ENCODE measurements at places on chromosomes 6 and 20. TPM values are rescaled to one million over a fixed set of nuclear protein-coding genes. Genes with fewer than 3 reads are reported as not detected.
A peak's percentile ranks its signal among the peaks of the same experiment; 100 is the strongest.

DNA sequence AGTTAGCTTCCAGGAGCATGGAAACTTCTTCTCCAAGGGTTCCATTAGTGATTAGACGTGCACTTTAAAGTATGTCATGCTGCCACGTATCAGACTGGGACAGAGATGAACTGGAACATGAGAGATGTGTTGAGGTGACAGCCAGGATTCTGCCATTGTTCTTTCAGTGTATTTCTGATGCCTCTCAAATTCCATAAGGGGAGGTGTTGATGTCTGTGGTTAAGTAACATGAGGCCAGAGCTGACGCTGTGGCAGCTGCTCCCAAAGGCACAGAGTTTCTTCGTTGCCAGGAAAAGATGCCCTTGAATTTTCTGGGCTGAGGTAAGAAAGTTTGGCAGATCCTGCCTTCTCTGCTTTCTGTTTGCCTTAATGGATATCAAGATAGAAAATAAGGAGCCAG is 63.5 kb downstream of the TRMT6 start:
- no peak for DNase-seq

- DNase-seq, result no peak
These were observed 5.9 kb downstream of the CDKN1A start for GRCh38 chr6:36684447-36684812.

GRCh38 chr6:130396722-130397121 is 30.9 kb downstream of the TMEM200A start:
- peak; percentile 6 for DNase-seq

DNA sequence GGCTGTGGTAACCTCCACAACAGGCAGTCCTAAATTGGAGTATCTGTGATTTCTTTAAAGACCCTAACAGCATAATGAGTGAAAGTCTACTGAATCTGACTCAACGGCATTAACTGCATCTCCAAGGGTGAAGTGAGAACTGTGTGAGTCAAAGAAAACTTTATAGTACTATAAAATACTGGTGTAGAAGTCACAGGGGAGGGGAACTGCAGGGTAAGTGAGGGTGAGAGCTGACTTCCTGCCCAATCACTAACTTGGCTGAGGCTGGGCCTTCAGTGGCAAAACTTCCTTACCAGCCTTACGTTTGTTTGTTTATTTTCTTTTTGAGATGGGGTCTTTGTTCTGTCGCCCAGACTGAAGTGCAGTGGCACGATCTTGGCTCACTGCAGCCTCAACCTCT is 109.8 kb downstream of the PTPRK start:
- DNase-seq, result no peak

GRCh38 chr20:13821876-13822275 is 37.0 kb downstream of the NDUFAF5 start:
- DNase-seq, result no peak

DNA sequence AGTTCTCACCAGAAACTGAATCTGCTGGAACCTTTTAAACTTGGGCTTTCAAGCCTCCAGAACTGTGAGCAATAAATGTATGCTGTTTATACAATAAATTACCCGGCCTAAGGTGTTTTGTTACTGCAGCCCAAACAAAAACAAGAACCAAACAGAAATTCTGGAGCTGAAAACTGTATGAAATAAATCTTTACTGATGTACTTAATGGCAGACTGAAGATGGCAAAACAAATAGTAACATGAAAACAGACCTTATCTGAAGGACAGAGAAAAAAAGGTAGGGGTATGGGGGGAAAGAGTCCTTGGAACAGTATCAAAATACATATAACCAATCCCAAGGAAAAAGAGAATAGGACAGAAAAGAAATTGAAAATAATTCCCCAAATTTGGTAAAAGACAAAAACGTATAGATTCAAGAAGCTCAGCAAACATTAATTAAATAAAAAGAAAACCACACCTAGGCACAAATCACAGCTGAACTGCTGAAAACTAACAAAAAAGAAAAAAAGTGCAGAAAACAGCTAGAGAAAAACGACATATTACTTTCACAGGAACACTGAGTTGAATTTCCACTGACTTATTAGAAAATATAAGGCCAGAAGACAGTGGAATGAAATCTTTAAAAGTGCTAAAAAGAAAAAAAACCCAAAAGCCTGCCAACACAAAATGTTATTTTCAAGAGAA is 47.7 kb downstream of the NOL7 start:
- DNase-seq, result no peak

- no peak for DNase-seq
These were observed 479.8 kb downstream of the NKAIN2 start for GRCh38 chr6:124283486-124283885.

GRCh38 chr6:163404825-163405265 is 9.7 kb upstream of the QKI start:
- no peak for DNase-seq

- DNase-seq, result no peak
These were observed at the start of gene SLC22A3 for GRCh38 chr6:160348223-160349019. Gene SLC22A3 (plus strand): TSS chr6:160348378. CDS start chr6:160348420, 42 bp downstream.

- DNase-seq, result peak; percentile 41
These were observed 208.8 kb downstream of the DLL1 start for GRCh38 chr6:170082067-170082466.

GRCh38 chr20:36542516-36543183 is 1.3 kb downstream of the MYL9 start:
- no peak for DNase-seq

DNA sequence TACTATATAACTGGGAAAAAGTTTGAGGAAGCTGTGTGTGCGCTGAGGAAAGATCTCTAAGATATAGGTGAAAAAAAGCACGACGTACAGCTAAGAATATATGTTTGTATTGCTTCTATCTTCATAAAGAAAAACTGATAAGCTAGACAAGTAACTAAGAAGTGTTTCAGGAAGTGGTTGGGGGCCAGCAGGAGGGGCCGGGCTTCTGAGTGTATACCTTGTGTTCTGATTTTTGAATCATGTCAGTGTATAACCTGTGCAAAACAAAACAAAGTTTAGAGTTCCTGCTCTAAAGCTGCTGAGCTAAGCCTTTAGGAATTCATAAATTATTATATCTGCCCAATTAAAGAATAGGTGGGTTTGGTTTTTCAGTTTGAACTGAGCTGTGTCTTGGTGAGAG is 7.9 kb upstream of the OSER1 start:
- peak; percentile 23 for DNase-seq

GRCh38 chr6:11258260-11259237 is 26.1 kb upstream of the NEDD9 start:
- peak; percentile 79 for DNase-seq

The DSP gene
- polyA plus RNA-seq, result not detected

The GFOD1 gene
- 49.3 TPM for polyA plus RNA-seq

The TMC2 gene
- not detected for polyA plus RNA-seq

The IRF4 gene
- polyA plus RNA-seq, result 0.51 TPM

The BACH2 gene
- polyA plus RNA-seq, result 8.0 TPM

The VGLL2 gene
- polyA plus RNA-seq, result not detected

The MAS1L gene
- polyA plus RNA-seq, result not detected

The DEF6 gene
- 90.7 TPM for polyA plus RNA-seq
